ENCODE measurements at places on chromosomes 12 and 14. TPM values are rescaled to one million over a fixed set of nuclear protein-coding genes. Genes with fewer than 3 reads are reported as not detected.

DNA sequence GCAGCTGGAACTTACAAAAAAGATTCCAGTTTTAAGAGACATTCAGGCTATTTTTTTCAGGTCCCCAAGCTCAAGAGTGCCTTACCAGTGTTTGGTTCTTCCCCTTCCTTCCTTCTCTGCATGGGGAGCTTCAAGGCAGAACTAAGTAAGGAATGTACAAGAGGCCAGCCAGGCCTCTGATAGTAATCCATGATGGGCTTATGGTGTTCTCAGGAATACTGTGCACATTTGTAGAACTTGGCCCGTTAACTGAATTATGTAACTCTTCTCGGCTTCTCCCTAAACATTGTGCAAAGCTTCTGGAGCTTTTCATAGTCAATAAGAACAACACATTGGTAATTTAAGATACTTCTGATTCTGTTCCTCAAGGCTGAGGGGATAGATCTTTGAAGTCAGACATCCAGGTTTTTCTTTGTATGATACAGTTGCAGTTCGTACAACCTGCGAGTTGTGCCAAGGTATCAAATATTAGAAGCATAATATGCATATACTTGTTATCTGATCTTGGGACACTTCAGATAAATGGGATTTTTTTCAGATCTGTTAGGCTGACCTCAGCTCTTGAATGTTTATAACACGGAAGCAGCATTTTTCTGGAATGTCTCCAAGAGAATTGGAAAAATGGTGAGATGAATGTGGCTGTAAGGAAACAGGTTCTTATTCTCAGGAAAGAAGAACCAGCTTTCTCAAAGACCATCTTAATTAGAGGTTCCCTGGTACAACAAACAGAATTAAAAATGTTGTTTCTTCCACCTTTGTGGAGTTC, 148.6 kb downstream of the ANO4 start:
- DNase-seq, result no peak

GRCh38 chr14:75715926-75716780, 55.1 kb downstream of the TTLL5 start:
- DNase-seq, result no peak

Gene CHD8
- 69.9 TPM for total RNA-seq

Gene MIPOL1
- 35.3 TPM for total RNA-seq

- no peak for DNase-seq
Observed at GRCh38 chr14:62329427-62329826, 567.2 kb downstream of the SNAPC1 start.

DNA sequence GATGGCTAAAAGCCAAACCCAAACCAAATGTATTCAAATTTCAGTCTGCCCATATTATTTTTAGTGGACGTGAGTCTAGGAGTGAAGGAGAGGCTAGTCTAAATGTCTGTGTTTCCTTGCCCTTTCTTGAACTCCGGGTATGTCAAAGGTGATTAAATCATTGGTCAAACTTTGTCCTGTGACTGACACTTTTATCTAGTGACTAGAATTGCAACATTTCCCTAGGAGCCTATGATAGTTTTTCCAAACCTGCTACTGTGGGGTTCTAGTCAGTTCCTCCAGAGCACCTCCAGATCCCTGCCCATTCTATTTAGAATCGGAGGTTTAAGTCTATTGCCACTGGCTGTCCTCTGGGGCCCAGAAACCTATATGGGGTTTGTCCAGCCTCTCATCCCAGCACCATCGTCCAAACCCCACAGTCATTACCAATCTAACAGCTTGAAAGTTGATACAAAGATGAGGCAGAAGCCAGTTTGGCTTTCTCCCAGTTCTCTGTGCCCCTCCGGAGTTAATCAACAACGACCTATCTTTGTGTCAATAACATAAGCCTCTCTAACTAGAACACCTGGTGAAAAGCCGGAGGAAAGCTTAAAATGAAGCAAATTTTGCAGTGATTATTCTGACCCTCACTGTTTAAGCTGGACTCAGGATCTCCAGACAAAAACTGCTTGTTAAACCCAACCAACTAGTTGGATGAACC, 306.7 kb downstream of the ZFP36L1 start:
- no peak for DNase-seq

- DNase-seq, result no peak
Observed at GRCh38 chr12:84643993-84644392, 268.6 kb downstream of the SLC6A15 start.

GRCh38 chr14:77979171-77979570, 179.3 kb downstream of the ADCK1 start:
- no peak for DNase-seq

- no peak for DNase-seq
Observed at GRCh38 chr14:61147831-61148549, 133.1 kb downstream of the TMEM30B start.

DNA sequence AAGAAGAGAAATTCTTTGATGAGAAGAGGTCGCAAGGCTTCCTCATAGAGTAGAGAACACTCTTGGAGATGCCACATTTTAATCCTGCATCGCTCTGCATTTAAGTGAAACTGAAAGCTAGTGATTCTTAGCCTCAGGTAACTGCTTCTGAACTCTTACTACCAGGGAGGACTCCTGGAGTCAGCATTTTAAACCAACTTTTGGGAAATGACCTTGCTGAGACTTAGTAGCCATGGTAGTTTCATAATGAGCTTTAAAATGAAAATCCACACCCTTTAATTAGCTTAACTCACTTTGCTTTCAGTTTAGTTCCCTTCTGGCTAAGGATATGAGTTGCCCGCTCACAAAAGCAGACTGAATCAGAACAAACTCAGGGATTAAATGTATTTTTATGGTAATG, 80.3 kb downstream of the SYNE2 start:
- DNase-seq, result no peak

DNA sequence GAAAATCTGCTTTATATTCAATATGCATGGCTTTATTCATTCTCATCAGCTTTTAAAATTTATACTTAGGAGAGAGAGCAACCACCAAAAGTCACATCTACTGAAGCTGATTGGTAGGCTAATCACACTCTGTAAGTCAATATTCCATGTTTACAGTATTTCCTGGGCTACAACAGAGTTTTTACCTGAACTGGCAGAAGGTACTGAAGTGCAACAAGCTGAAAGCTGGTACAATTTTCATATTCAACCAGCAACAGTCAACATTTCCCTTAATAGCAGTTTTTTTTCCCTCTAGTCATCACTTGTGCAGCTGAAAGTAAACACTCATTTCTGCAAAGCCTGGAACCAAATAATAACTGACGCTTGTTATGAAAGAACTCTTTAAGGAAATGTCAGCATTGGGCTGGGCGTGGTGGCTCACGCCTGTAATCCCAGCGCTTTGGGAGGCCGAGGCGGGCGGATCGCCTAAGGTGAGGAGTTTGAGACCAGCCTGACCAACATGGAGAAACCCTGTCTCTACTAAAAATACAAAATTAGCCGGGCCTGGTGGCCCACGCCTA, 12.9 kb downstream of the BRAP start:
- DNase-seq, result no peak

GRCh38 chr14:71230897-71231296, 323.6 kb downstream of the PCNX1 start:
- no peak for DNase-seq

DNA sequence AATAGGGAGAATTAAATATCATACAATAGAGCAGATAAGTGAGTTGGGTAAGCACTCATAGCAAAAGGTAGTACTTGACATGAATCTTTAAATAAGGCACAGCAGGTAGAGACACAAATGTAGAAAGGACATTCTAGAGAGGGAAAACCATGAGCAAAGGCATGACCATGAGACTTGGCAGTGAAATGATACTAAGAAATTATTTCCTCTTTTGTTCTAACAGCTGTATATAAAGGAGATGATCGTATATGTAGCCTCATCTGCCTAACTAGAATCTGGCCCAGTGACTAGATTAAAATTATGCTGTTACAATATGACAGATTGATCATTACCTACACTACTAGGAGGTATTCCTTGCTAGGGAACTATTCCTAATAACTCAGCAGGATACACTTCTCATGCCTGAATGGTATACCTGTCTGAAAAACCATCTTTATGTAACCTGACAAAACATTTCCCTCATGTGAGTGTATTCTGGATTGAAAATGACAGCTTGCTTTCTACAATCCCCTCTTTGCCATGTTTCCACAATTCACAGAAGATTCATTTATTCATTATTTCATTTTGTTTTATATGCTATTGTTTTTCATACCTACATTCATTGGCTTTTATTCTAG, 725.7 kb downstream of the C12orf50 start:
- DNase-seq, result no peak

Gene GAS2L3
- 45.8 TPM for total RNA-seq

DNA sequence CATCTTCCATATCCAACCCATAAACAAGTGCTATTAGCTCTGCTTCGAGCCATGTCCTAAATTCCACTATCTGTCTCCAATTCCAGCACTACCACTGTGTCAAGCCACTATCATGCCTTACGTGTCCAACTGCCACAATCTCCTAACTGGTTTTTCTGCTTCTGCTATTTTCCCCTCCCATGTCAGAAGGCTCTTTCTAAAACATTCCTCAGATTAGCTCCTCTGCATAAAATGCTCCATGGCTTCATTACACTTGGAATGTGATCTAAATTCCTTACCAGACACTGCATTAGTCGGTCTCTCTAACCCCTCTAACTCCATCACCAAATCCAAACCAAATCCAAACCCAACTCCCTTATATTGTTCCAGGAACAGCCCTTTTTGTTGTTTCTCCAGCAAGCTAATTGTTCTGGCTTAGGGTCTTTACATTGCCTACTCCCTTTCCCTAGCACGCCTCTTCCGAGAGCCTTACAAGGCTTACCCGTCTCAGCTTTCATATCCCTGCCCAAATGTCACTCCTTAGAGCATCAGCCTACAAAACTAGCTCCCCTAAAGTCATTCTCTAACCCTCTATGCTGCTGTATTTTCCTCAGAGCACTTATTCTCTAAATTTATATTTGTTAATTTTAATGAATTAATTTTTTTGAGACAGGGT, 139.7 kb downstream of the HELB start:
- DNase-seq, result no peak

DNA sequence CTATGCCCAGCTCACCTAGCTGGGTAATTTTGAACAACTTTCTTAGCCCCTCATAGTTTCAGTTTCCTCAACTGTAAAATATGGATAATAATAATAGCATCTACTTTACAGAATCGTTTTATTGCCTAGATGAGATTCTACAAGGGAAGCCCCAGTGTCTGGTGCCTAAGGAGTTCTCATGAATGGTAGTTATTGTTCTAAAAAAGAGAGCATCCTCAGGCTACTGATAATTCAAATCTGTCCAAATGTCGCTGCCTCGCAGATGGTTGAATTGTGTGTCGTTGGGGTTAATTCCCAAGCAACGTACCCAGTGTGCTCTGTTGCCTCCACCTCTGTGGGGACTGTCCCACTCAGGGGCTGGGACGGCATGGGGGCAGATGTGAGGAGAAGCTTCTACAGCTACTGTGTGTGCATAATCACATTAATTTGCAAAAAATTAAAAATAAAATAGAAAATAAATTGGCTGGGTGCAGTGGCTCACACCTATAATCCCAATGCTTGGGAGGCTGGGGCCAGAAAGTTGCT, 71.6 kb upstream of the CEP83 start:
- DNase-seq, result no peak

Data from uterus (tissue), 4 donors.